ENCODE measurements at places on chromosomes 1 and 21.

- DNase-seq, result no peak
Measured at GRCh38 chr1:192604979-192605620, 29.5 kb downstream of the RGS1 start.

DNA sequence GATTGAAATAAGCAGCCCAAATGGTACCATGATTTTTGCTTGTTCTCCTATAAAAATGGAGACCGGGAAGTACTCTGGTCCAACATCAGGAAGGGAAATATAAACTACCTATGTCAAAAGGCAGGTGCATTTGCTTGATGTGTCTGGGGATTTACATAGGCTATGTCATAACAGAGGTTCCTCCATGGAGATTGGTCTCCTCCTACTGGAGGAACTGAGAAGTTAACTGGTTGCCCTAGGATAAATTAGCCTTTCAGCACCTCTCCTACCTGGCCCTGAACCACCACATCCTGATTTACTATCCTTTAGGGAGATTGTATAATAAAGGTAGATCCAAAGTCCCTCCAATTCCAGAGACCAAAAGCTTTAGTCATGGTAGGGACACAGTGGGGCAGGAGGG lies 1109.3 kb upstream of the B3GALT2 start:
- DNase-seq, result peak; percentile 28

DNA sequence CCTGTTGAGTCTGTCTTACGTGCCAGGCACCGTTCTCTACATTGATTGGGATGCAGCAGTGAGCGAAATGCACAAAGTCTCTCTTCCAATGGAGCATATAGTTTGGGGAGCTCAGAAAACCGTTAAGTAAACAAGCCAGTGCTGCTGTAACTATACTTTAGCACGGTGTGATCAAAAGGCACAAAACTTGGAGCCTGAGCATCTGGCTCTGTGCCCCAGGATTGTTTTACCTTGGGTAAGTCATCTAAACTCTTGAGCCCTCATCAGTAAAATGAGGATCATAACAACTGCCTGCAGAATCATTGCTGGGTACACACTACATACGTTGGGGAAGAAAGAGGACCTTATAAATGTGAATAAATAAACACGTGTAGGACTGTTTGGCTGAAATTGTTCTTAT lies 1.8 kb downstream of the HHIPL2 start:
- no peak for DNase-seq

GRCh38 chr1:150464422-150464826 lies 22.8 kb upstream of the TARS2 start:
- peak; percentile 61 for DNase-seq

GRCh38 chr21:18914570-18914969 lies 511.0 kb upstream of the TMPRSS15 start:
- DNase-seq, result no peak

DNA sequence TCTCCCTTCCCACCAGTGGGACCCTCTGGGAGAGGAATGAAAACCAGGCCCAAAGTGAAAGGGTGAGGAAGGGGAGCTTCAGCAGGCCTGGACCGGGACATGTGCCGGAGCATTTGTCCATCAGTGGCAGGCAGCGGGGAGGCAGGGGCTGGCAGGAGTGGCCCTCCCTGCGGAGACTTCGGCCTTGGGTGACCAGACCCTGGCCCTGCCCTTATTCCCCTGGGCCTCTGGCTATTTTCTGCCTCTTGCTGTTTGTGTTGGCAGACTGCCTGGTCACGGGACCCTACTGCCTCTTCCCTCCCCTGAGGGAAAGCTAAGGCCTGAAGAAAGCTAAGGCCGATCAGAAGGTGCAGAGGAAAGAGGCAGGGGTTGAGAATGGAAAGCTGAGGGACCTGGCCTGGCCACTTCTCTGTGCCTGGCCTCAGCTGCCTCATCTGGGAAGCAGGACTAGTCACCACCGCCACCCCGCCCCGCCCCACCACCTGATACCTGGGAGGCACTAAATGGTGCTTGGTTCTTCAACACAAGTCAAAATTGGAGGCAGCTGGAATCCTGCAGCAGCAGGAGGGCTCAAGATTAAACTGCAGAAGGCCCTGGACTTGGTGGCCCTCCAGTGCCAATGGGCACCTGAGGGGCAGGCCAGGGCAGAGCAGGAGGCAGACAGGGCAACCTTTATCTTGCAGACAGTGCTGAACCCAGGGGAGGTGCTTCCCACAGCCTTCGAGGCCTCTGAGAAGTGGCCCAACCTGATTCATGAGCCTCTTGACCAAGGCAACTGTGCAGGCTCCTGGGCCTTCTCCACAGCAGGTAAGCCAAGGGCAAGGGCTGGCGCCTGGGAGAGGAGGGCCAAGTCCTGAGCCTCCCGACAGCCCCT lies 7.9 kb downstream of the TINAGL1 start:
- no peak for DNase-seq

DNA sequence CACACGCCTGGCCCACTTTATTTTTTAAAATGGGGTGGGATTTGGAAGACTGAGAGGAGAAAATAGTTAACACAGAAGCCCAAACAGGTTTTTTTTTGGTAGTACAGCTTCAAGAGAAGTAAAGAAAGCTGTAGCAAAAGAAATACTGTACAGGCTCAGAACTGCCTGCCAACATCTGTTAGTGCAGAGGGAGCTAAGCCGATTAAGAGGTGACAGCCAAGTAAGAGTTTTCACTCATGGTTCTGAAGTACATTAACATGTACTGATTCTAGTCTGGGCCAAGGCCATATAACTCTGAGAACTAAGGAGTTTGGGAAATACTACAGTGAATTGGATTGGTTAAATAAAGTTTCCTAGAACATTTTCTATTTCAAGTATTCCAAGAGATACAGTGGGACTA lies 51.6 kb downstream of the EIF2B3 start:
- DNase-seq, result no peak

DNA sequence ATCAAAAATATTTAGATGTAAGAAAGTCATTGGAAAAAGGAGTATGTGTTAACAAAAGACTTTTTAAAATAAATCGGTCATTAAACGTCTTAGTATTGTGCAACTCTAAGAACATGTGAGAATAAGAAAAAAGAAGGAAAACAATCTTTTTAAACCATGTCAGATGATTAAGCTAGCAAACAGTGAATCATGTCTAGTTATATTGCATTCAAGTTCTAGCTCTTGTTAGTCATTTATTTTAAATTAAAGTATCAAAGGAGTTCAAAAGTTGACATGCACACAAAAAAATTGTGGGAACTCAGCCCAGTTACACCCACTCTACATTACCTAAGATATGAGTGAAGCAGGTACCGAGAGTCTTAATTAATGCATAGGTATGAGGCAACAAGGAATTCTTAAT lies 9.8 kb downstream of the FRRS1 start:
- DNase-seq, result no peak

DNA sequence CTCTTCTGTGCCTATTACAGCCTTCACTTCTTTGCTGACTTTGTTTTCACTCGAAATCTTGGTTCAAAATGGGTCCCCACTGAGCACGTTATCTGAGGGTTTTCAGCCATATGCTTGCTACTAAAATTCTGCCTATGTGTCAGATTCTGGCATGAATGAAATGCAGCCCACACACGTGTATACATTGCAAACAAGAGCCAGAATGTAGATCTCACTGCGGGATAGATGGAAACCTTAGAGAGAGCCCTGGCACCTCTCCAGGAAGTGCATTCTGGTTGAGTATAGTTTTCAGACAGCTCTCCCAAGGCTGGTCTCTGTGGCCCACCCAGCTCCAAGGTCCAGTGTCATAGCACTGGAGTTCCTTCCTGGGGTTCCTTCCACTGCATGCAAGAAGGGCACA lies 234.7 kb upstream of the GJB5 start:
- DNase-seq, result no peak
